ENCODE measurements at places on chromosomes 6 and 20. TPM values are rescaled to one million over a fixed set of nuclear protein-coding genes. Genes with fewer than 3 reads are reported as not detected.

The MMP24 gene
- 0.06 TPM for total RNA-seq

The MCHR2 gene
- total RNA-seq = not detected

The ZNF391 gene
- total RNA-seq = 0.73 TPM

The TMC2 gene
- total RNA-seq = not detected

The GCNT2 gene
- not detected for total RNA-seq

The PDE10A gene
- total RNA-seq = 10.1 TPM

The RPS6KA2 gene
- total RNA-seq = 224 TPM

The SAMD5 gene
- total RNA-seq = 0.12 TPM

The SPATS1 gene
- not detected for total RNA-seq

The PAX1 gene
- total RNA-seq = not detected
